Activated CD8-positive, alpha-beta memory T cell treated with anti-CD3 and anti-CD28 coated beads, Interleukin-2, amount 10 ng/mL, durations not matched to agents 7 days and 5 days (primary cell): ENCODE measurements at places on chromosomes 11 and 22. TPM values are rescaled to one million over a fixed set of nuclear protein-coding genes. Genes with fewer than 3 reads are reported as not detected.
A peak's percentile ranks its signal among the peaks of the same experiment; 100 is the strongest.

Gene SUSD2
- total RNA-seq, result 0.52 TPM

- no peak overlapping the region for H3K4me3 ChIP-seq
- no peaks in the 10 kb centered on the region for H3K4me1 ChIP-seq
- DNase-seq, result no peak
- no peaks in the 10 kb centered on the region for H3K36me3 ChIP-seq
- H3K27me3 ChIP-seq, result peaks cover 6% of the 10 kb centered on the region
- H3K27ac ChIP-seq, result no peak overlapping the region
These were observed 5.7 kb upstream of the MUC5B start for GRCh38 chr11:1217151-1217550.

Gene SMPD1
- 41.9 TPM for total RNA-seq

Gene OR51B2
- not detected for total RNA-seq

DNA sequence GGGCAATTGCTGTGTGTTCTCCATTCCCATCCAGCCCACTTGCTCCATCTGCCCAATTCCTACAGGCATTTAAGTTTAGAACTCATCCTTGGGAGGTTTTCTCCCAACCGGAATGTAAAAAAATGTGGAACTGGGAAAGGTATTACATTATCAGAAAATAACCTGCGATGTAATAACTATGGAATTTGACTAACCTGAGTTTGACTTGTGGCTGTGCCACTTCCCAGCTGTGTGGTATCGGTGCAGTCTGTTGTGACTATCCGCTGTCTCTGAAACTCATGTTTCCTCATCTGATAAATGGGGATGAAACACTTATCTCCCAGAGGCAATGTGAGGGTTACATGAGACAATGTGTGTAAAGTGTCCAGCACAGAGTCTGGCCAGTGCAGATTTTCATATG lies 77.6 kb downstream of the TENM4 start:
- H3K4me3 ChIP-seq, result no peak overlapping the region
- no peaks in the 10 kb centered on the region for H3K36me3 ChIP-seq
- no peaks in the 10 kb centered on the region for H3K4me1 ChIP-seq
- no peak for DNase-seq
- no peak overlapping the region for H3K27ac ChIP-seq

Gene UCP3
- 5.2 TPM for total RNA-seq

Gene MMP11
- 0.91 TPM for total RNA-seq

DNA sequence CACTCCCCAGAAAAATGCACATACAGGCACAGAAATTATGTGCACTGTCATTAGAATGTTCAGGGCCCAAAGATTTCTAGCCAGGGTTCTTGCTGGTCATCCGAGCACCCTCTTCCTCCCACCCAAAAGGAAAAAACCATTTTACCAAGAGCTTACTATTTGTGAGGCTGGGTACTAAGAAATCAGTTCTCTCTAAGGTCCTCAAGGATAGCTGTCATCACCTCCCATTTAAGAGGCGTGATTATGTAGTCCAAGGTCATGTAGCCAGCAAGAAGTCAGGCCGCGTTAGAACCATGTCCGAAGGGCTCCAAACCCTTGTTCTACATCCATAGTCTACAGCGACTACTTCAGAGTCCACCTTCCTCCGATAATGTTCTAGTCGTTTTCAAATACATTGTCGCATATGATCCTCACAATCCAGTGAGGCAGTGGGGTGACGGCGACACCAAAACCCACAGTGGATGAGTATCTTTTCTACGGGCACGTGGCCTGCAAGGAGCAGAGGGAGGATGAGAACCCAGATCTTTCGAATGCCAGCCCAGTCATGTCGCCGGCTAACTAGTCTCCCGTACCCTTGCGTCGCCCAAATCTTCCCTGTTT lies 634 bp downstream of the TIMM8B start:
- H3K4me1 ChIP-seq, result peaks cover 62% of the 10 kb centered on the region
- peak overlapping the region; percentile 94 for H3K4me3 ChIP-seq
- peaks cover 61% of the 10 kb centered on the region for H3K36me3 ChIP-seq
- H3K27ac ChIP-seq, result peak overlapping the region; percentile 92

DNA sequence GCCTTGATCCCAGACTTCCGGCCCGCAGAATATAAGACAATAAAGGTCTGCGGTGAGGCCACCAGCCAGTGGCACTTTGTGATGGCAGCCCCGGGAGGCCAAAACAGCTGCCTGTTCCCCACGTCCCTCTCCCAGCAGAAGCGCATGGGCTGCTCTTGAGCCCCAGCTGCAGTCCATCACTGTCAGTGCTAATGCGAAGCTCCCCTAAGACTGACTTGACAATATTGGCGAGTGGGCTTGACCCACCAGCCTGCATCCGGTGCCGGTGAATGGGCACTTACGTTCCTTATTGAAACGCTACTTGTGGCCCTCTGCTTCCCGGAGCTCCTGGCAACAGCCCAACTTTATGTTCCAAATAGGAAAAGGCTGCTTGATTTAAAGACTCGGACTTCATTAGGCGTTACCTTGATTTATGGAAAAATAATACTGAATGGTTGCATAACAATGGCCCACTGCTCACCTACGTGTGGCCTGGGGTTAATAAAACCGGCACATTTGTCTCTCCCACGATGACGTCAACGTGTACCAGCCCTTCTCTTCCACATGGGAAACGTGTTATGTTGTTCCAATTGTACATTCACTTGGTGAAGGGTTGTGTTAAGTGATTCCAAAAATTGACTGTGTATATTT lies 93.4 kb upstream of the SEPTIN5 start:
- H3K27ac ChIP-seq, result no peak overlapping the region
- H3K4me3 ChIP-seq, result no peak overlapping the region
- H3K36me3 ChIP-seq, result no peaks in the 10 kb centered on the region
- peaks cover 13% of the 10 kb centered on the region for H3K4me1 ChIP-seq

- peaks cover 44% of the 10 kb centered on the region for H3K27me3 ChIP-seq
- H3K4me3 ChIP-seq, result no peak overlapping the region
- H3K4me1 ChIP-seq, result peaks cover 7% of the 10 kb centered on the region
- H3K36me3 ChIP-seq, result no peaks in the 10 kb centered on the region
These were observed 52.6 kb upstream of the LRRC32 start for GRCh38 chr11:76723142-76723541.

GRCh38 chr11:60170566-60170965 lies 12.3 kb downstream of the MS4A6A start:
- DNase-seq, result no peak
- H3K4me1 ChIP-seq, result peaks cover 3% of the 10 kb centered on the region
- peaks cover 19% of the 10 kb centered on the region for H3K27me3 ChIP-seq
- no peak overlapping the region for H3K27ac ChIP-seq
- peaks cover 1% of the 10 kb centered on the region for H3K36me3 ChIP-seq

DNA sequence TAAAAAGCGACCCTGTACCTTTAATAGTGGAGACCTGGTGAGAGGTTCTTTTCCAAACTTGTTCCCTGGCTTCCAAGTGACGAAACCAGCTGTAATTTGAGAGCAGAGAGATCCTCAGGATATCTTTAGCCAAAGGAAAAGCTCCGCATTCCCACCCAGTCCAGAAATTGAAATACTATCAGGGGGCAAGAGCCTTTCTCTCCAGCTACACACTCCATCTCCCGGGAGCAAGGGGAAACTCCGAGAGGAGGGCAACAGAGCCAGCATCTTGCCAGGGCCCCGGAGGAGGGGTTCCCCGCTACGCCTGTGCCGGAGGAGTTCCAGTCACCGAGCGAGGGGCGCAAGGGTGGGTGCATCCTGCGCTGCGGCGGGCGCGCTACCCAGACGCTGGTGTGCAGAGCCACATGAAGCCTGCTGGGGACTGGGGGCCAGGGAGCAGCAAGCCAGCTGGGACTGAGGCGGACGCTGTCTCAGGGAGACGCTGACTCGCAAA lies at the start of gene FIBIN:
Gene FIBIN (plus strand): TSS at position 148 of the 493 bp plus-strand sequence. CDS start 415 bp downstream, outside the sequence.
- H3K4me1 ChIP-seq, result no peaks in the 10 kb centered on the region
- no peaks in the 10 kb centered on the region for H3K27me3 ChIP-seq
- H3K36me3 ChIP-seq, result no peaks in the 10 kb centered on the region
- DNase-seq, result no peak
- H3K4me3 ChIP-seq, result no peak within 1 kb of the TSS

DNA sequence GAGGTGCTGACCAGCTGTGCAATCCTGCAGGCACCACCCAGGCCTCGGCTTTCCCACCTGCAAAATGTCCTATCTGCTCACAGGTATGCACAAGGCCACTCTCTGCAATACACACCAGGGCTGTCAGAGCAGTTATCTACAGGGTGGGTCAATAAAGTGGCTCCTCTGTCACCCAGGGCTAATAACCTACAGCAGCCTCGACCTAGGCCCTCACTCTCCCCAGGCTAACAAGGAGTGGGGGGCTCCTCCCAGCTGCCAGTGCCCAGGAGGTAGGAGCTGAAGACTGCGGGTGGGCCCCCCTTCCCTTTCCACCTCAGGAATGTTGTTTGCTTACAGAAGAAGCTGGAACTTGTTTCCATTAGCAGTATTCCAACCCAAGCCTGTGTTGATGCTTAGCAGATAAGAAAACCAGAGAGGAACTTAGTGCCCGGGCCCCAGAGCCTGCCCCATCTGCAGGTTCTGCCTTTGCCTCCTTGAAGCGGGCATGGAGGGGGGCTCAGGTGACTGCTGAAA lies 26.8 kb downstream of the MYH9 start:
- no peak overlapping the region for H3K4me3 ChIP-seq
- peaks cover 93% of the 10 kb centered on the region for H3K4me1 ChIP-seq
- H3K27ac ChIP-seq, result peak overlapping the region; percentile 85
- H3K27me3 ChIP-seq, result no peaks in the 10 kb centered on the region
- H3K36me3 ChIP-seq, result peaks cover 44% of the 10 kb centered on the region

Gene MOGAT2
- total RNA-seq, result not detected

GRCh38 chr22:46823654-46824053 lies 61.2 kb downstream of the TBC1D22A start:
- H3K36me3 ChIP-seq, result peaks cover 14% of the 10 kb centered on the region
- H3K27ac ChIP-seq, result no peak overlapping the region
- no peak overlapping the region for H3K4me3 ChIP-seq
- H3K27me3 ChIP-seq, result no peaks in the 10 kb centered on the region
- no peaks in the 10 kb centered on the region for H3K4me1 ChIP-seq
- no peak for DNase-seq

Gene OR52N4
- total RNA-seq, result 0.67 TPM

Gene SAA4
- total RNA-seq, result not detected

DNA sequence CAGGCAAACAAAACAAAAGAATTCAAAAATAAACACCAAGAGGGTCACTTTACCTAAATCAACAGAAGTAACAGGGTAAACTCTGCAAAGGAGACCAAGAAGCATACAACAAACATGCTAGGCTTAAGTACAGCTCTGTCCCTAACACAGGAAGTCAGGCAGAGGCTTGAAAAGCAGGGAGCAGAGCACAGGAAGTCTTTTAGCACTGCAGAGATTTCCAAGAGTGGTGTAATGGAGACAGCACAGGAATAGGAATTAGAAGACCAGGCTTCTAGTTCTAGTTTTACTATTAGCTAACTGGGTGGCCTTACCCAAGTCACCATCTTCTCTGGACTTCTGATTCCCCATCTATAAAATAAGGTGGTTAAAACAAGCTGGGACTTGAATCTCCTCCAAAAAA lies 1.9 kb downstream of the RBFOX2 start:
- peak overlapping the region; percentile 3 for H3K4me3 ChIP-seq
- H3K4me1 ChIP-seq, result peaks cover 20% of the 10 kb centered on the region
- H3K27ac ChIP-seq, result no peak overlapping the region
- peaks cover 34% of the 10 kb centered on the region for H3K27me3 ChIP-seq
- peaks cover 2% of the 10 kb centered on the region for H3K36me3 ChIP-seq
- DNase-seq, result no peak

- peak overlapping the region; percentile 88 for H3K27ac ChIP-seq
- H3K27me3 ChIP-seq, result no peaks in the 10 kb centered on the region
- H3K4me1 ChIP-seq, result peaks cover 22% of the 10 kb centered on the region
- H3K4me3 ChIP-seq, result peak overlapping the region; percentile 84
These were observed 28.3 kb upstream of the PARVB start for GRCh38 chr22:43995798-43996169.

Gene SLC22A6
- not detected for total RNA-seq

Gene TBCEL
- 14.0 TPM for total RNA-seq

GRCh38 chr11:68021167-68021787 lies 9.2 kb upstream of the NDUFS8 start:
- no peaks in the 10 kb centered on the region for H3K36me3 ChIP-seq
- no peak overlapping the region for H3K4me3 ChIP-seq
- no peak overlapping the region for H3K27ac ChIP-seq
- DNase-seq, result no peak
- H3K4me1 ChIP-seq, result peaks cover 2% of the 10 kb centered on the region

DNA sequence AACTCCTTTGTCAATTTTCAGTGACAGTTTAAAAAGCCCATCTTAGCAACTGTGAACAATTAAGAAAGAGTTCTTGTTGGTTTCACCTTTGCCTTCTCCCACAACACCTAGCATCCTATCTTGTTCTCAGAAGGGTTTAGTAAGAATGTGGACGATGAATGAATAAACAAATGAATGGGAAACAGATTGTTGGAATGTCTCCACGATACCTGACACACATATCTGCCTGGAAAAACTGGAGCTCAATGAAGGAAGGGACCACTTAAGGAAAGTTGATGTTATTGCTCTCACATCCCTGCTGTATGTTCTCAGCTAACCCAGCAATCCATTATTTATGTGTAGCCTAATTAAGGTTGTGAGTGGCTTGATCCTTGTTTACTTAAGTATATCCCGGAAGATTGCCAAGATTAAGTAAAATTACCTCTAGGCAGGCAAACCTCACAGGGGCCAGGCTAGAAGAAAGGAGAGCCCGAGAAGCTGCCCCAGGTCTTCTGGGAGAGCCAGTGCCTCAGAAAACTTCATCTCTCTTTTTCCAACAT lies 286.4 kb downstream of the NXPE2 start:
- no peak for DNase-seq
- H3K4me3 ChIP-seq, result no peak overlapping the region
- H3K27me3 ChIP-seq, result no peaks in the 10 kb centered on the region
- no peaks in the 10 kb centered on the region for H3K36me3 ChIP-seq

DNA sequence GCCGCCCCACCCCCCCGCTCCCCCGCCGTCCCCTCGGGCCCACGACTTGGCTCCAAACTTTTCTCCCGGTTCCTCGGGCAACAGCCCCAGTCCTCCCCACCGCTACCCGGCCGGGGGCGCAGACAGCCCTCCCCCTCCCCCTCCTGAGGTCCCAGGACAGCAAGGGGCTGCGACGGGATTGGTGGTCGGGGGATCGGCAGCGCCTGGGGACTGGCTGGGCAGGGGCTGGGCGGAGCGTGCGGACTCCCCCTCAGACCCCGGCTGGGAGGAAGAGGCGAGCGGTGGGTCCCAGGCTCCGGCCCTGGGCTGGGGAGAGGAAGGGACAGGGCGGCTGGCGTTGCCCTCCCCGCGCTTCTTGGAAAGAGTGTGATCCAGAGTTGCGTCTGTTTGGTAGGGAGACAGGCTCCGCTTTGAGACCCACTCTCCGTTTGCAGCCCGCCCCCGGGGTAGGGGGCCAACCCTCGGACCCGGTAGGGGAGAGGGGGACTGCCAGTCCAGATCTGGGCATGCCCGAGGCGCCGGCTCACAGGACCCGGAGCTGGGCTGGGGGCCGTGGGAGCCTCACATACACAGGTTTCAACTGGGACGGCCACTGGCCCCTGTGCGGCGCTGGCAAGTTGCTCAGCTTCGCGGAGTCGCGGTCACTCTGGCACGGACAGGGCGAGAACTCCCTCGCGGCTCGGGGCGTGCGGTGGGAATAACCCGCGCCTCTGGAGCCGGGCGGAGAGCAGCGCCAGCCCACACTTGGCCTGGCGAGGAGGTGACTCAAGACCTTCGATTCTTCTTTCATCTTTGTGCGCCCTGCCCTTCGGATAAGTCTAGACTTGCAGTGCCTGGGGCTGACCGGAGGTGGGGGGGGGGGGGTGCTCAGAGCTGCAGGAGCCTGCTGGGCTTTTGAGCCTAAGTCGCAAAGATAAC lies 999 bp downstream of the TSKU start:
- no peaks in the 10 kb centered on the region for H3K36me3 ChIP-seq
- no peak for DNase-seq
- H3K27me3 ChIP-seq, result peaks cover 54% of the 10 kb centered on the region
- peaks cover 16% of the 10 kb centered on the region for H3K4me1 ChIP-seq

Gene ELFN2
- 0.50 TPM for total RNA-seq

GRCh38 chr11:79375818-79376550 lies 64.8 kb downstream of the TENM4 start:
- H3K4me1 ChIP-seq, result no peaks in the 10 kb centered on the region
- no peak overlapping the region for H3K4me3 ChIP-seq
- no peaks in the 10 kb centered on the region for H3K27me3 ChIP-seq
- H3K36me3 ChIP-seq, result no peaks in the 10 kb centered on the region
- no peak overlapping the region for H3K27ac ChIP-seq
- DNase-seq, result no peak
